ENCODE measurements at places on chromosomes 12 and 14.

GRCh38 chr14:72519543-72519942 lies 374.4 kb downstream of the DPF3 start:
- DNase-seq, result no peak

GRCh38 chr12:49665384-49665783 lies 41.8 kb downstream of the FMNL3 start:
- no peak for DNase-seq

DNA sequence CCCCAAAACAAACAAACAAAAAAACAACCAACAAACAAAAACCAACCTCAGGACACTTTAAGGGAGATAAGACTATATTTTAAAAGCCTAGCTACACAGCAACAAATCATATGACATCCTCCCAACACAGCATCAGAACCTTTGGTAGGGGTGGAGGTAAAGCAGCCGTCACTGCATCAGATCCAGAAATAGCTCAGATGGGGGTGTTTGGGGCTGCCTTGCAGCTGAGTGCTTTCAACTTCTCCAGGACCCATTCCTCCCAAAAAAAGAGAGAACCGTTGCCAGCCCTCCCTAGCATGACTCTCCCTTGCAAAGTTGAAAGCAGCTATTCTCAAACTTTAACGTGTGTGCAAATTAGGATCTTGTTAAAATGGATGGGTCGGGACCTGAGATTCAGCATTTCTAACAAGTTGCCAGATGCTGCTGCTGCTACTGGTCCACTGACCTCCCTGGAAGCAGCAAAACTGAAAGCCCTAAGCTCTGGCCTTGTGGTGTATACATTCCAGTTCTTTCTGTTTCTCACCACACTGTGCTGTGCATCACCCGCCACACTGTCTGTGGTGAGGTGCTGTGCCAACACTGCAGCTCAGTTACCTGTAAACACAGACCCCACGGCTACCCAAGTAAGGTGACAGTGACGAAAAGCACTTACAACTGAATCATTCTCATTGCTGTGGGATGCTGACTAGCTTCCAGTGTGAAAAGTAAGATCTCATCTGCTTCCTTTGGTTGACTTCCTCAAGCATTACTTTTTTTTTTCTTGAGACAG lies 54.0 kb downstream of the SLC38A1 start:
- DNase-seq, result no peak

GRCh38 chr14:57704763-57705162 lies 161.1 kb downstream of the SLC35F4 start:
- DNase-seq, result no peak

DNA sequence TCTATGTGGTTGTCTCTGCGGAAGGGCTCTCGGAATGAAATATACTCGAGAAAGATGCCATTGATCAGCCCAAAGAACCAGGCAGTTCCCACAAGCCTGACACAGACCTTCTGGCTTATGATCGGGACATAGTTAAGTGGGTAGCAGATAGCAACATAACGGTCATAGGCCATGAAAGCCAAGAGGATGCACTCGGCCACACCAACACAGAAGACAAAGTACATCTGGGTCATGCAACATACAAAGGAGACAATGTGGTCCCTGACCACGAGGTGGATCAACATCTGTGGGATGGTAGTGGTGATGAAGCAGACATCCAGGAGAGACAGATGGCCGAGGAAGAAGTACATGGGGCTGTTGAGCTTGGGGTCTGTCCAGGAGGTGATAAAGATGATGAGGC lies 326 bp downstream of the OR10AD1 start:
- no peak for DNase-seq

DNA sequence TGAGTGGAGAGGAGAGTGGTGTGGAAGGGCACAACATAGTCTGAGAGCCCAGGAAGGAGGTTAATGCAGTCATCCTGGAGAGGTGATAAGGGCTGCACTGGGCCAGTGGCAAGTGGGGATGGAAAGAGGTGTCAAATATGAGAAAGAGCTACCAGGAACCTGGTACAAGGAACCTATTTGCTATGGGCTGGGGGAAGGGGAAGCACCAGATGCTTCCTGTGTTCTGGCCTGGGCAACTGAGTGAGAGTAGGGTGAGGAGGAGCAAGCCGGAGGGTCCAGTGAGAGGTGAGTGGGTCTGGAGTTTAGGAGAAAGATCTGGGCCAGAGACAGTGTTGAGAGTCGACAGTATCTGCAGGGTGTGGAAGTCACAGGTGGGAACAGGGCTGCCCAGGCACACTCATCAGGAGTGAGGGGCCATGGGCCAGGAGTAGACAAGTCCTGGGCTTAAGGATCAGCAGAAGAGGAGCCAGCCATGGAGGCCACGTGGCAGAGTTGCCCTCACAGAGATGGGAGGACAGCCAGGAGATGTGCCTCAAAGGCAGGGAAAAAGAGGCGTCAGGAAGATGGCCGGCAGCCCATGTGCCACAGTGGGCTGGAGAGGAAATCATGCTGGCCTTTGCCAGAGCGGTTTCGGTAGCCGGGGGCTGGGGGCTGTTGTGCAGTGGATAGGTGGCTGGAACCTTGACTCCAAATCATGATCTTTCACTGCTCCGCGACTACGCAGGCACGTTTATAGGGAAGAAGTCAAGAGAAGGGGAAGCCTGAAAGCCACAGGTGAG lies 2.9 kb upstream of the AQP6 start:
- DNase-seq, result no peak

- DNase-seq, result no peak
Observed at GRCh38 chr14:77761205-77761931, 412 bp upstream of the SNW1 start.

DNA sequence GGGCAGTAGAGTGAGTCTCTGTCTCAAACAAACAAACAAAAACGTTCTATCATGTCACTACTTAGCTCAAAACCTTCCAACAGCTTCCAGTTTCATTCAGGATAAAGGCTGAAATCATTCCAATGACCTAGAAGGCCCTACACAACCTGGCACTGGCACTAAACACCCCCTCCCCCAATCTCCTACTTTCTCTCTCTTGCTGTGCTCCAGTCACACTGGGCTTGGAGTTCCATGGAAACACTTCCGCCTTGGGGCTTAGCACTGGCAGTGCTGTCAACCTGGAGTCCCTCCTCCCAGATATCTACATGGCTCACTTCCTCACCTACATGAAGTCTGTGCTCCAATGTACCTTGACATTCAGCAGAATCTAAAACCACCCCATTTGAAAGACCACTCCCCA lies 65.0 kb upstream of the SINHCAF start:
- no peak for DNase-seq
